Amniotic stem cell (primary cell): ENCODE measurements at places on chromosomes 3 and 15.

GRCh38 chr3:159919873-159920272, 68.8 kb upstream of the IL12A start:
- DNase-seq, result no peak

DNA sequence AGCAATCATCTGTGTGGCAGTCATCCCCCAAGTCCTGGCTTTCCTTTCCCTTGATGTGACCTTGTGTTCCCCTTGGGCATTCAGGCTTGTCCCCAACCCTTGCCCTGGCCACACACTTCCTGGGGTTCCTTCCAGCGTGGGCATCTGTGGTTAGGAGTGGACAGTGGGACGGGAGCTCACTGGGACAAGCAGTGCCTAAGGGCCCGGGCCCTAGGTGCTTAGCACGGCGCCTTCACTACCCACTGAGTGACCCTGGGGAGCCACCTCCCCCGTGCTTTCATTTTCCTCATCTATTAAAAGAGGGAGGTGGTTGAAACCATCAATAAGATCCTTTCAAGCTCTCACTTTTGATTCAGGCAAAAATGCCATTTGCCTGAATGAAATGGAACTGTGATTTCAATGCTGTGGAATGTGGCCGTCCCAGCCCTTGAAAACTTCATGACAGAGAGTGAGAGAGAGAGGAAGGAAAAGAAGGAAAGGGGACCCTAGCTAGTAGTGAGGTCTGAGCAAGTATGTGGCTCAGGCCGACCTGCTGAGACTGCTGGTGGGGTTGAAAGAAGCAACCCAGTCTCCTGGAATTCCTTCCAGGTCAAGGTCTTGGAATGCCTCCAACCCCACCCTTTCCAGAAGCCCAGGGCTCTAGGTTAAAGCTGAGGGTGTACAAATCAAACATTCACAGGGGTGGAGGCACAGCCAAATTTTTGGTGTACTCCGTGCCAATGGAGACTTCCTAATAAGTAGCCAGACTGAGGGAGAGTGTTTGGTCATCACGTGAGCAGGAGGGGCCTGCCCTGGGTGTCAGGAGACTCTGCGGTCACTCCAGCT, 302.9 kb downstream of the TLE3 start:
- peak; percentile 12 for DNase-seq

DNA sequence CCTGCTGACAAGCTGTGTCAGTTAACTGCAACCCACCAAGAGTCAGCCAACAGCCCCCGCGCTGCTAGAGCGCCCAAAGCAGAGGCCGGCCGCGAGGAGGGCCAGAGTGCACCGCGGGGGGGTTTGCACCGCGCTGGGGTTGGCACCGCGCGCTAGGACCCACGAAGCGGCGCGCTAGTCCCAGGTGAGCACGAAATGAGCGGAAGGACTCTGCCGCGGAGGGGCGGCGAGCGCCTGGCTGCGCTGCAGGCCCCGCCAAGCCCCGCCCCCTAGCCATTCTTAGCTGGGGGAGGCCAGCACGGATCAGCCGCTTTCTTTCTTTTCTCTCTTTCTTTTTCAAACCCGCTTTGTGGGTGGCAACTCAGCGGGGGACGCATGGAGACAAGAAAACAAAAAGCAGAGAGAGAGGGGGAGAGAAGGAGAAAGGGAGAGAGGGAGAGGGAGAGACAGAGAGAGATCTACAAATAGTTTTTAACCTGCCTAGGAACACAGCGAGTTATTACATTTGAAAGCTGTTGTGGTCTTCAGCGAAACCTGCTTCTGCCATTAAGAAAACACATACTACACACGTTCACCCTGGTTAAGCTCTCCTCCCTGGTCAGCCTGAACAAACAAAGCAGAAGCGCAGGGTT, 6.9 kb upstream of the FOXB1 start:
- no peak for DNase-seq

DNA sequence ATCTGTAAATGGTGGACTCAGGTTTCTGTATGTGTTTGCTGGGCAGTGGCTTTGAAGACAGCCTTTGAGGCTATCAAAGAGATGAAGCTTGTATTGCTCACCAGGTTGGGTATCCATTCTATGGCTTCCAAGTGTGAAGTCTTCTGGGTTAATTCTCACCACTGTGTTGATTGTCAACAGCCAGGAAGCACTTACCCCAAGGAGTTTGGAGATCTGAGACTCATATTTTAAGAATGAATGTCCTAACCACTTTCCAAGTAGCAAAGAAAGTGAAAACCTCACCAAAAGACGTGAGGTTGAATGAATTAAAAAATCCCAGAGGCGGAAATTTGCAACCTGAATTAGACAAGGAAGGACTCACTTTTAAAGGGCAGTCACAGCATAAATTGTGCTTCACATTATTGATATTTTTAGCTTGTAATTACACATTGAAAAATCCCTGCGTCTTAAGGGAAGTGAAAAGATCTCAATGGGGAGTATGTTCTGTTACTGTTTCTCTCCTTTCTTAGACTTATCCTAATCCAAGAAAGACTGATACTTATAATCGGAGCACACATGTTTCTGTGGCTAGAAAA, 304.0 kb upstream of the TPRG1 start:
- no peak for DNase-seq

- DNase-seq, result no peak
These were observed 178.4 kb upstream of the STT3B start for GRCh38 chr3:31354373-31354772.

DNA sequence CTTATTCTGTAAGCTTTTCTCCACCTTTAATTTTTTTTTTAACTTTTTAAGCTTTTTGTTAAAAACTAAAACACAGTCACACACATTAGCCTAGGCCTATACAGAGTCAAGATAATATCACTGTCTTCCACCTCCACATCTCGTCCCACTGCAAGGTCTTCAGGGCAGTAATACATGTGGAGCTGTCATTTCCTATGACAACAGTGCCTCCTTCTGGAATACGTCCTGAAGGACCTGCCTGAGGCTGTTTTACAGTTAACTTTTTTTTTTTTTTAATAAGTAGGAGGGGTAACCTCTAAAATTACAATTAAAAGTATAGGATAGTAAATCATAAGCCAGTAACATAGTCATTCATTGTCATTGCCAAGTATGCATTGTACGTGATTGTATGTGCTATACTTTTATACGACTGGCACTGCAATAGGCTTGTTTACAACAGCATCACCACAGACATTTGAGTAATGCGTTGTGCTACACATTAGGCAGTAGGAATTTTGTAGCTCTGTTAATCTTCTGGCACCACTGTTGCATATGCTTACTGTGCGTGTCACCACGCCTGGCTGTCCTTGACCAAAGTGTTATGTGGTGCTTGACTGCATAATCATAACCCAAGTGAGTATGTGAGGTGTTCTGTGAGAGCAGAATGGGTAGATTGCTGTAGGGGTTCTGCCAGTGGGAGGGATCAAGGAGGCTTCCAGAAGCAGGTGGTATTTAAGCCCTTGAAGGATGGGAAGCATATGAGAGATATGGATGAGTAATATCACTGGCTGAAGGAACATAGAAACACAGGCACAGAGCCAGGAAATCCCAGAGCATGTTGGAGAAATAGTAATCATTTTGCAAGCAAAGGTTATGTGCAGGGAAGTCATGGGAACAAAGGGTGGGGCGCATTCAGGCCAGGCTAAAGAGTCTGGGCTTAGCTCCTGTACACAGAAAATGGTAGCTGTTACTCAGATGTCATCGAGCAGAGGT, 18.3 kb downstream of the FBXO22 start:
- no peak for DNase-seq

GRCh38 chr15:40325188-40325587, 1.7 kb downstream of the INAFM2 start:
- no peak for DNase-seq

DNA sequence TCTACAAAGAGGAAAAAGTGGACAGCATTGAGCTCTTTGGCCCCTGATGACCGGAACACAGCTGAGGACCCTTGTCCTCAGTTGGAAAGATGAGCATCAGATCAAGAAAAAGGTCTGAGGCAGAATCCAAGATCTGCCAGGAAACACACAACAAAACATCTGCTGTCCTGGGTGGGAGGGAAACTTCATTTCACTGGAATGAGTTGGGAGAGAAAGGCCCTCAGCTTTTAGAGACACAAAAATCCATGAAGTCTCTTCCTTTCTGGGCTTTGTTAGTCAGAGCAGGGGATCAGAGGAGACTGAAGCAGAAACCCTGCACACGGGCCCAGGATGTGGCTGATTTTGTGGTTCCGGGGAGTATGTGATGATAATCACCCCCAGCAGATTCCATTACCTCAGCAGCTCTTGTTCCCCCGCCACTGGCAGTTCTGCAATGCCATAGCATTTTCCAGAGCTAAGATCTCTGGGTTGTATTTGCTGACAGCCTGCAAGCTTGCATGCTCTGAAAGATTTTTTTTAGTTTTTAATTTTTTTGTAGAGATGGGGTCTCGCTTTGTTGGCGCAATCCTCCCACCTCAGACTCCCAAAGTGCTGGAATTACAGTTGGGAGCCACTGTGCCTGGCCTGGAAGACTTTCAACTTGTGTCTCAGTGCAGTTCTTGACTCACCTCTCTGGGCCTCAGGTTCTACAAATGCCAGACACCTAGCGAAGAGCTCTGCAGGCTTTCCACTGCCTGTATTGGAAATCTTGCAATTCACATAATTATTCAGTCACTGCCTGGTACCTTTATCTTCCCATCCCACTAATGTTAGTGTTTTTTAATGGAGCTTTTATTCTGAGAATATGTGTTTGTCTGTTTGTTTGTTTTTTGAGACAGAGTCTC, 5.8 kb upstream of the TATDN2 start:
- no peak for DNase-seq

DNA sequence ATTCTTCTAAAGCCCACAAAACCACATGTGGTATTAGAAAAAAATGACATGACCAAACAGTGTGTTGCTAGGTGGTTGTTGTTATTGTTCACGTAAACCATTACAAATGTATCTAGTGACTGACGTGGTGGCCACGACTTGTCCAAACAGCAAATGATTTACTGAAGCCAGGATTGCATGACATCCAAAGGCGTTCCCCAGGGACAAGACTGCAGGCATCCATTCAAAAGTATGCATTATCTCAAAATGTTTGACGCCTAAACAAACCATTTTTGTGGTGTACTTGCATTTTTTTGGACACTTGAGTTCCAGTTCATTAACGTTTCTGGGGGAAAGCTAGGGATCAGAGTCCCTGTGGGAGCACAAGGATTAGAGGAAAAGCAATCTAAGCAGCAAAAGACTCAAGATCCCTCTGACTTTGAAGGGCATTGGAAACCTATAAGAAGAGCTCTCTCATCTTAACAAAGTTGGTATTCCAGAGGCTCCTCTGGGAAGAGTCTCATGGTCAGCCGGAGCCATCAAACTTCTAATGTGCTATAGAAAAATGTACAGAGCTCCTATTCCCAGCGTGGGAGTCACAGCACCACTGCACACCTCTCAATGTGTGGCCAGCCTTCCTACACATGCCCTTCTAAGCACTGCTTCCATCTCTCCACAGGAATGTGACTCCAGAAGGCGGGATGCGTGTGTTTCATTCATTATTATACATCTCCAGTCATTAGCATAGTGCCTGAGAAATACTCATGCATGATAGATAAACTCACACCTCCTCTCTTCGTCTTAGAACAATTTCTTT, 62.9 kb downstream of the FBN1 start:
- peak; percentile 32 for DNase-seq

DNA sequence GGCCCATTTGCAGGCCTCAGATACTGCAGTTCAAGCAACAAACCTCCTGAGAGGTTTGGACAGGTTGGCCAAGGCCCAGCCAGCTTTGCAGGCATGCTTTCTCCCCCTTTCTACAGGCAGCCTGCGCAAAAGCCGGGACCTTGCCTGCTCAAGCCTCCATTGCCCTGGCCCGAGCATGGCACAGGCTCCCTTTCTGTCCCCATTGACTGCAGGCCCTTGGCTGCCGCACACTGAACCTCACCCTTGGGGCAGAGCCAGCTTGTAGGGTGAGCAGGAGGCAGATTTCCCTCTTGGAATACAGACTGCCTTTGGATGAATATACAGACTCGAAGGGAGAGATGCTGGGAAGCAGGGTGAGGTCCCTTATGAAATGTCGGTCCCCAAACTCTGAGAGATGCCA, 461.7 kb upstream of the PROK2 start:
- no peak for DNase-seq

DNA sequence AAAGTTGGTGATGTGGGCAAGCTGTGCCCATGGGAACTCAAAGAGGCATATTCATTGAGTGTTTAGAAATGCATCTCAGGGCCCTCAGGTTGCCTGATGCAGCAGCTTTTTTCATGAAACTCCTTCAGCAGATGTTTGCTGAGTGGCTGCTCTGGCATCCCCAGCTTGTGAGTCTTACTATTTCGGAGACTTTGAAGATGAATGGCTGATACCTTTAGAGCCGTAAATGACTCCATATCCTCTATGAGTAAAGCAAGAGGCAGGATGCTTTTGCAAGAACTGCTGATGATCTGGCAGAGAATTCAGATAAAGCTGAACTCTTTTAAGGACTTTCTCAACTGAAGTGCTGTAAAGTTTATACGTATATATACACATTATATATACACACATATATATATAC, 384.3 kb downstream of the CACNA2D3 start:
- no peak for DNase-seq

DNA sequence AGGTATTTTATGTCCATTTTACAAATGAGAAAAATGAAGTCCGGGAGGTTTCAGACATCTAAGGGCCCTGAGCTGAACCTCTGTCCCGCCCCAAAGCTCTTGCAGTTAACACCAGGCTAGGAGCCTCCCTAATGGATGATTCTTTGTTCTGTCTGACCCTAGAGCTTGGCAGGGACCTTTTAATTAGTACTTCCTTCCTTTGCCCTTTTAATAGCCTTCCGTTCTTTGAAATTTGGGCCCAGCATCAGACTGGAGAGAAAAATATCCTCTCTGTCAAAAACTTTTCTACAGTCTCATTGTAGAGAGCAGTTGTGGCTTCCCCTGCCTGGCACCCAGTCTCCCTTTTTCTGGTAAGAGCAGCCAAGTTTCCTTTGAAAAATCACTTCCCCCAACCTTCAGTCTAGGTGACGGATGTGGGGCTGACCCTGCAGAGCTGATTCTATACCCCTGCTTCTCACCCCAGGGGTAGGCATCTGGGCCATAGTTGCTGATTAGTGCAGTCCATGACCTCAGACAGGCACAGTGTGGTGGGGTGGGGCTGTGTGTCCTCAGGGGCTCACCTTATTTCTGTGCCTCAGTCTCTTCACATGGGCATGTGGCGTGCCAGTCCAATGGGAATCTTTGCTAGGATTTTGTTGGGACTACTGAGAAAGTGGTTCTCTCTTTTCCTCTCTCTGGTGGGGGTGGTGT, 220.4 kb downstream of the ADAMTS9 start:
- no peak for DNase-seq

DNA sequence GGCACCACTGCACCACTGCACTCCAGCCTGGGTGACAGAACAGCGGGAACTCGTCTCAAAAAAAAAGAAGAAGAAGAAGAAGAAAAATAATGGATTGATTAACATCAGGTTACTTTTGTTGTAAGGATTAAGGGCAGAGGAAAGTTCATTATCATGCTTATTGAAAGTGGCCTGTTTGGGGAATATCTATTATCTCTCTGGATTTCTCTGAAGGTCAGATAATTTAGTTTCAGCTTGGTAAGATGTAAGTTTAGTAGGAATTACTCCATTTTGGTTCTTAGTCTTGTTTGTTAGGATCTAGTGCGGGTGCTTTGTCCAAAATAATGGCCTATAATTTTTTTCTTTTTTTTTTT, 2.5 kb upstream of the MTMR14 start:
- DNase-seq, result no peak

DNA sequence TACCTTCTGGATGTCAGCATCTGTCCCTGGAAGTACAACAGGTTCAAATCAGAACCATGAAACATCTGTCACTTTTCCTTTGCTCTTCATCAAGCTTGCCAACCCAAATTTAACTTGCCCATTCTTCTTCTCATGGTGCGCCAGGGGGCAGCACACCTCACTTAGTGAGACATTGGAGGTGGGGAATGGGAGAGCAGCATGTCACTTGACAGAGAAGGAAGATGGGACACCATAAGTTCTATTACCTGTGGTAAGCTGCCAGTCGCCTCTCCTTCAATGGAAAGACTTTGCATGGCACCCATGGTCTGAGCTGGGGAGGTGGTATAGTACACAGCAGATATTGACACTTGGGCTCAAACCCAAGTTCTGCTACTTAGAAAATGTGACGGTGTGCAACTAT, 2.9 kb downstream of the SCN5A start:
- DNase-seq, result no peak
